ENCODE measurements at places on chromosomes 7 and 10. TPM values are rescaled to one million over a fixed set of nuclear protein-coding genes. Genes with fewer than 3 reads are reported as not detected.

MSMB gene
- not detected for total RNA-seq

SPDYE5 gene
- total RNA-seq, result not detected

DLX5 gene
- not detected for total RNA-seq

CALD1 gene
- total RNA-seq, result 1,439 TPM

GTF2IRD1 gene
- total RNA-seq, result 15.0 TPM

SPDYE8 gene
- not detected for total RNA-seq

MYH16 gene
- total RNA-seq, result not detected

SPDYE18 gene
- 0.71 TPM for total RNA-seq

Measured in sigmoid colon (tissue), 7 donors.